ENCODE measurements at places on chromosomes 7 and 10. TPM values are rescaled to one million over a fixed set of nuclear protein-coding genes. Genes with fewer than 3 reads are reported as not detected.
A peak's percentile ranks its signal among the peaks of the same experiment; 100 is the strongest.

- DNase-seq = no peak
Measured at GRCh38 chr10:131213741-131214505, 97.6 kb downstream of the TCERG1L start.

GRCh38 chr7:139916717-139917395, 87.8 kb downstream of the TBXAS1 start:
- no peak for DNase-seq

- peak; percentile 76 for DNase-seq
Measured at GRCh38 chr10:60140651-60141632, 234.6 kb upstream of the CCDC6 start.

DNA sequence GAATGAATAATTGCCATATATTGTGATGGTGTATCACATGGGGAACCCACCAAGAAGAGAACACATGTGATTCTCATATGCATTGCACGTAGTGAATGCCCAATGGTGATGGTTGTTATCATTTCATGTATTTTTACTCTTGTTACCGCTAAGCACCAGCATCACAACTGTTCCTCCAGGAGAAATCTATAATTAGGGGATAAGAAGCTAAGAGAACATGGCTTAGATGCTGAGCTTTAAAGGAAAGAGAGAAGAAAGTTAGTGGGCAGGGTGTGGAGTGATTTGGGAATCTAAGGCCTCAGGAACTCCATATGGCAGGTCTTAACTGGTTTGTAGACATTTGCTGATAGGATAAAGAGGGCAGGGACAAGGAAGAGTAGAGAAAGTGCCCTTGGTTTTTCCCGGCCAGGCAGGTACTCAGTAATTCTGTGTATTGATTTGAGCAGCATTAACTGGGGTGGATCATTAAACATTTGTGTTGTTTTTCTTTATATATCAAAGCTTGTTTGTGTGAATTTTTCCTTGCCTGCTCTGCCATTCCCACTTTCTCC, 145.9 kb downstream of the LRRC4 start:
- DNase-seq = no peak

DNA sequence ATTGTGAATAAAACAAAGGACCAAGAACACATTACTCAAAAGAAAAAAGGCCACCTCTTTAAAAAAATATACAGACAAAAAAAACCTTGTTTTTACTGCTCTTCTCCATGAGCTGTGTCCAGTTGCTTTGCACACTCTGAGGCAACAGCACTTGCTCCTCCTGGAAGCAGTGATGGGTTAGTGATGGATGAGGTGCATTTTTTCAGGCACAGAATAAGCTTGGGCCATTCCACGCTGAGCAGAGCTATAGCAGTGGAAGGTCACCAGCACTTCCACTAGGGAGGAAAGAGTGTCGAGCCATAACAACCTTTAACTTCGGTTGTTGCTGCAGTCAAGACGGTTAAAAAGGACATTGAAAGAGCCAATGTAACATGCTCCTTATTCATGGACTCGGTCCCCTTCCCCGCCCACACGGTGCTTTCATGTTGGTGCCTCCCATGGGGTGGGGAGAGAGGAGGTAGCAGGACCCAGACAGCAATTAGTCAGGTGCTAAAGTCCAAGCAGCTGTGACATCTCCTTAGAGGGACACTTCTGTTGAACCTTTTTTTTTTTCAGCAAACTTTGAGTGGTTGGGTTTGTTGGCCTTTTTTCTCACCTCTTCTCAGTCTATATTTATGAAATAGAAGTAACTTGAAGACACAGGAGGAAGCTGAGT, 136.5 kb upstream of the ADARB2 start:
- no peak for DNase-seq

DNA sequence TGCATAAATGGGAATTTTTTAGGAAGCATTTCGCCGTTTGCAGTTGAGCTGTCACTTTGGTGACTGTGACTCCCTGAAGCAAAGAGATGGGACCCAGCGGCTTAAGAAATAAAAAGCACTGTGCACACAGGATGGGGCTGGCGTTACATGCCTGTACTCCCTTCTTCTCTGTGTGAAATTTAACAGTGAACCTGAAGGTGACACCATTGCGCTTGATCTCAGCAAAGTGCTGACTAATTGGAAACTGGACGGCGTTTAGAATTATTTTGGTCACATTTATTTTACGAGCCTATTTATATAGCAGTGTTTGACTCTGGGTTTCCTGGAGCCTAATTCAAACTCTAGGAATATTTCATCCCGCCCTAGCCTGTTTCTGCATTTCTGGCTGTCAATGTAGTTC, 146.2 kb downstream of the PAXIP1 start:
- DNase-seq = no peak

- no peak for DNase-seq
Measured at GRCh38 chr10:78595269-78595619, 473.5 kb upstream of the ZMIZ1 start.

DNA sequence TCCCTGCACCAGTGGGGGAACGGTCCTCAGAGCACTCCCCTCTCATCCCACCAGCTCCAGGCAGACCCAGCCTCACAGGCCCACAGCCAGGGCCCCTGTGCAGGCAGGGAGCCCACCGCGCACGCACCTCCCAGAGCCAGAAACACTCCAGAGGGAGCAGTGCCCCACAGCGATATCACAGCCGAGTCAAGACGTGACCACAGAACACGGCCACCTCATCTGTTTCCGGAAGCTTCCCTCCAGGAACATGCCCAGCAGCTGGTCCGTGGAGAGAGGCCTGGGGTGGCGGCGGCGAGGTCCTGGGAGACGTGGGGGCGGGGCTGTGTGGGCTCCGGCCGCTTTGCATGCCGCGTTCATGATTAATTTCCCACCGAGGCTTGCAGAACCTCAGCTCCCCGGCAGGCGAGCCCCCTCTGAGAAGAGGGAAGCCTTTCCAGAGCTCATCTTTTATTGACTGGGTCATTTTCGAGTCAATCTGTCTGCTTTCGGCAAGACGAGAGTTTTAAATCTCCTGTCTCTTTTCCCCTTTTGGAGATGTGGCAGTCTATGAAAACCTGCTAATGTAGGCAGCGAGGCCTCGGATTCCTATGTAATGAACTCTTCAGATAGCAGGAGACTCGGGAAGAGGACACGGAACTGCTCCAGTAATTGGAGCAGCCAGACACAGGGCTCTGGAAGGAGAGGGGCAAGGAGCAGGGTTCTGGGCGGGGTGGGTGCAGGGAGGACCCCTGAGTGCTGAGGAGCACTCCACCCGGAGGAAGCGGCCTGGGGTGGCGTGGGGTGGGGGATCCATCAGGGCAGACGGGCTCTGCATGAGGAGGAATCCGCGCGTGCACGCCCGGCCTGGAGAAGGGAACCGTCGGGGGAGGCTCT, 242.8 kb downstream of the ELFN1 start:
- no peak for DNase-seq

DNA sequence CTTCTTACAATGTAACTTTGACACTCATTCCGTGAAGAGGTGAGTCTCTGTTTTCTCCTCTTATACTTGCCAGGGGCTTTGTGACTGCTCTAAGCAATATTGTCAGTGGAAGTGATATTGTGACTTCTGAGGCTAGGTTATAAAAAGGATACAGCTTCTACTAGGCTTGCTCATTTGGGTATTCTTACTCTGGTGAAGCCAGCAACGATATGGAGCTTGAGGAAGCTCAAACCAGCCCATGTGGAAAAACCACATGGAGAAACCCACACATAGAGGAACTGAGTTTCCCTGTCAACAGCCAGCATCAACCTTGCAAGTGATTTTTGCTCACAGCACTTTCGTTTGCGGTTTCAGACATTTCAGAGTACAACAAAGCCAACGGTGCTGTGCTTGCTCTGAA, 149.6 kb upstream of the SEMA3E start:
- no peak for DNase-seq

GRCh38 chr7:150340024-150340749, 1.2 kb downstream of the RARRES2 start:
- peak; percentile 63 for DNase-seq

GRCh38 chr10:86705905-86706304, 37.6 kb downstream of the LDB3 start:
- DNase-seq = no peak

- no peak for DNase-seq
Measured at GRCh38 chr10:68489919-68490318, 18.1 kb upstream of the DNA2 start.

DNA sequence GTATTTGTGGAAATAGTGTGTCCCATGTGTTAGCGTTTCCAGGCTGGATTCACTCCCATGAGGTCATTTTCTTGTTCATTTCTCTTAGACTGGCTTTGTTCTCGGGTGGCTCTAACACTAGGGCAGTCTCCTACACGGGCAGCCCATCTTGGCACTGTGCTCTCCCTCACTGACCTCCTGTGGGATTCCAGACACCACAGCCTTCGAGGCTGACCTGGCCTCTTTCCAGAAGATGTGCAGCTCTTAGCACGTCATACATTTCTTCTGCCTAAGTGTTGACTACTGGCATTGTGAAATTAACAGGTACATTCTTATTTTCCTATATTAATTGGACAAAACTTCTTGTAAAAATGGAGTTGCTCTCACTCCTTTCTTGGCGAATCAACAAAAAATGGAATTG, 72.8 kb downstream of the INSYN2A start:
- no peak for DNase-seq

DNA sequence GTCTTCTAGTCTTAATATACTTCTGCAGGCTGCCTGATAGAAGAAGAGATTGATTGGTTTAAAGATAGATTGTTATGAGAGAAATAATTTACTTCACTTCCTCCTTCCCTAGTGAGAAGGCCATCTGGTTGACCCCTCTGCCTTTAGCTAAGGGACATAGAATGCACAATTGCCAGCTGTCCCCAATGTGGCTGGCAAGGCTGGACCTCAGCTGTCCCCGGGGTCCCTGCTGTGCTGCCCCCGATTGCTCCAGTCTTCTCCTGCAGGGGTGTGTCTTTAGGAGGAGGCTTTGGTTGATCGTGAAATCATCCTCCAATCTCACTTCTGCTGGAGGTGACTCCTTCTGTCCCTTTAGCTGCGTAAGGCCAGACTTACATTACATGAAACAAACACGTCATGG, 388.5 kb downstream of the DPP6 start:
- no peak for DNase-seq

DNA sequence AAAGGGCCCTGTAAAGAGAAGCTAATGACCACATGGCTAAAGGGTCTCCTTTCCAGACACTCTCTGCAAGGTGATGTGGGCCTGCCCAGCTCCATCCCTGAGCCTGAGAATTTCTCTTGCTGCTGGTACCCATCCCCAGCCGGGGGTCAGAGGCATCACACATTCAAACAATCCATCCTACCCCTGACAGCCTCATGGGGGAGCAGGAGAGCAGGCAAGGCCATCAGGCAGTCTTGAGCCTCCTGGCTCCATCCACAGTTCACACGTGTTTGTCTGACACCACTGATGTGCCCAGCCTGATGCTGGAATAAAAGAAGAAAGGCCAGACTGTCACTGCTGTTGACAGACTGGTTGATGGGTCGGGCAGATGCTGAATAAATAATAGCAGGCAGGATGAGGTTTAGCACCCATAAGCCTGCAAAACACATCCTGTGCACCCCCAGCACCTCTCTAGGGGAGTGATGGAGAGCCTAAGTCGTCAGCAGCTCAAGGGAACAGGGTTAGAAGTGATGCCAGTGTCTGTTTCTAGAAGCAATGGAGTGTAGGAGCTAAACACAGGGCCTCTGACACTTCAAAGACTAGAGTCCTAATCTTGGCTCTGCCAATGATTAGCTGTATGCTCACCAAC, 43.5 kb downstream of the TLL2 start:
- no peak for DNase-seq

DNA sequence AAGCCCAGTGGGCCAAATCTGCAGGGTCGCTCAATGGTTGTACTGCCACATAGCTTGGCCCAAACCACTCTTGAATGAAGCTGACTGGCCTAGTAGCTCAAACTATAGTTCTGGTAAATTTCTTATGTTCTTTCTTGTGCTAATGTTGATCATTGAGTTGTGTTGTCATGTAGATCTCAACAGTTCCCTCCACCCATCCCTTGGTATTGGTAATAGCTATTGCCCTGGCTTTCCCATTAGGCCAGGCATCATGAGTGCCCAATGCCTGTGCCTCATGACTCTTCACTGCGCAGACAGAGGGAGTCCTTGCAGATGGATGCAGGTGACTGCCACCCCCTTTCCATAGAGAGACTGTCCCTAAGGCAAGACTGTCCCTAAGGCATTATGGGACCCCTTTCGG, 988.4 kb downstream of the KCNMA1 start:
- no peak for DNase-seq

GRCh38 chr7:18828260-18828993, 289.0 kb downstream of the TWIST1 start:
- peak; percentile 28 for DNase-seq

The ACSL5 gene
- total RNA-seq = 218 TPM

The ZNF92 gene
- total RNA-seq = 8.4 TPM

The ABCC2 gene
- total RNA-seq = 0.45 TPM

The TFPI2 gene
- total RNA-seq = 0.30 TPM

The FAM24A gene
- not detected for total RNA-seq

The GALNT11 gene
- 18.5 TPM for total RNA-seq

The C1QL3 gene
- not detected for total RNA-seq

The CPN1 gene
- total RNA-seq = not detected

The LRRC4 gene
- 1.9 TPM for total RNA-seq
